Cerebellum (tissue), 4 donors: ENCODE measurements at places on chromosomes 6 and 20.
A peak's percentile ranks its signal among the peaks of the same experiment; 100 is the strongest.

DNA sequence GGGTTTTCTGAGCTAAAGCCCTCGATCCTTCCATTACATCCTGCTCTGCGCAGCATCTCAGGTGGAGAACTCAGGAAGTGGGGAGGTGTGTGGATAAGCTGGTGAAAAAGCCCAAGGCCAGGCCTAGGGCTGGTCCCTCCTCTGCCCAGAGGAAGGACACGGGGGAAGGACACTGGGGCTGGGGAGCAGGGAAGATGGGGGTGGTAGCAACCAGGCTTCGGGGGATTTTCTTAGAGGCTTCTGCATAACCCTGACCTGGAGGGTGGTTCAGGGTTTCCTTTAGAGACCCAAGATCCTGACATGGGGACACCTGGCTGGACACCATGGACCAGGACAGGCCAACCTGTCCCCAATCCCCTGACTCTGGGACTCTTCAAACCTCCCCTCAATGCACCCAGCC, 37.9 kb downstream of the SUN5 start:
- DNase-seq = no peak

GRCh38 chr6:20569000-20569610, 34.8 kb downstream of the CDKAL1 start:
- no peak for DNase-seq

DNA sequence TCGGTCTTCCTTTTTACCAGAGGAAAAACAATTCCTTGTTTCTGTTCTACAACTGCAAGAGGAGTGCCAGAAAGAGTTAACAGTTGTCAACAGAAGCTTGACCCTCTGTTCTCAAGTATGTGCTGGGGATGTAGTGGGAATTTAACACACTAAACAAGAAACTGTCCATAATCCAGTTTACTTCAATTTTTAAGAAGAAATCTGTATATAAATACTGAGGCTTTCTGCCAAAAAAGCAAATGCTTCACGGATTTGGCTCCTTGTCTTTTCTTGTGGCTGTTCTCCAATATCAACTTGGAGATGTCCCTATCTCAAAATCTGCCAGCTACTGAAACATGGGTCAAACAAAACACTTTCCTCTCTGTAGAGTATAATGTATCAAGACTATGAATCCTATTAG, 26.8 kb downstream of the REV3L start:
- no peak for DNase-seq

DNA sequence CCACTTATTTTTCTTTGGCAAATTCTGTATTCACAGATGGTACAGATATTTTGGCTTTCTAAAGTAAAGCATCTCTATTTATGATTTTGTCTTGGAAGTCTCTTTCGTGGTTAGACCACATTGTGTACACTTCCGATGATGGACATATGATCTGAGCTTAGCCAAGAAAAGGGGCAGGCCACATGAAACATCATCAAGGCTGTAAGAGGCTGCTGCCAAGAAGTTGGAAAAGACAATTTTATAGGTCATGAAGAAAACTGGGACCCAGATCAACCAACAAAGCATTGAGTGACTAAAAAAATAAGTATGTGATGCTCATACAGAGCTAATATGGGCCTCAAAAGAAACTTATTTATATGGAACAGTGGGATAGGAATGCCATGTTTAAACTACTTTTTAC, 266.4 kb downstream of the HAO1 start:
- DNase-seq = no peak

- DNase-seq = peak; percentile 86
These were observed 121.2 kb upstream of the LAMP5 start for GRCh38 chr20:9392892-9393857.

DNA sequence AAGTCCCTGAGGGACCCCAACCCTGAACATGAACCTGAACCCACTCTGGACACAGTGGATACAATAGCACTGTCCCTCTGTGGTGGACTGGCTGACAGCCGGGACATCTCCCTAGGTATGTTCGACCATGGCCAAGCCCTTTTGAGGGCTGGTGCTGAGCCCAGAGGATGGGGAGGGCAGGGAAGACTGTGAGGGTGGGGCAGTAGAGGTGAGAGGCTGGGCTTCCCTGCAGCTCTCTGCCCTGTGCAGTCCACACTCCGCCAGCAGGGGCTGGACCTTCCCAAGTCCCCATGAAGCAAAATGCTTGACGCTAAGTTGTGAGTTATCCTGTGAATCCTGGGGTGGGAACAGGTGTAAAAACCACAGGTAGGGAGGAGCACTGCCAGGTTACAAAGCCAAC, 11.5 kb downstream of the LPIN3 start:
- DNase-seq = peak; percentile 58

- DNase-seq = no peak
These were observed 15.2 kb downstream of the CDH22 start for GRCh38 chr20:46293084-46293483.

DNA sequence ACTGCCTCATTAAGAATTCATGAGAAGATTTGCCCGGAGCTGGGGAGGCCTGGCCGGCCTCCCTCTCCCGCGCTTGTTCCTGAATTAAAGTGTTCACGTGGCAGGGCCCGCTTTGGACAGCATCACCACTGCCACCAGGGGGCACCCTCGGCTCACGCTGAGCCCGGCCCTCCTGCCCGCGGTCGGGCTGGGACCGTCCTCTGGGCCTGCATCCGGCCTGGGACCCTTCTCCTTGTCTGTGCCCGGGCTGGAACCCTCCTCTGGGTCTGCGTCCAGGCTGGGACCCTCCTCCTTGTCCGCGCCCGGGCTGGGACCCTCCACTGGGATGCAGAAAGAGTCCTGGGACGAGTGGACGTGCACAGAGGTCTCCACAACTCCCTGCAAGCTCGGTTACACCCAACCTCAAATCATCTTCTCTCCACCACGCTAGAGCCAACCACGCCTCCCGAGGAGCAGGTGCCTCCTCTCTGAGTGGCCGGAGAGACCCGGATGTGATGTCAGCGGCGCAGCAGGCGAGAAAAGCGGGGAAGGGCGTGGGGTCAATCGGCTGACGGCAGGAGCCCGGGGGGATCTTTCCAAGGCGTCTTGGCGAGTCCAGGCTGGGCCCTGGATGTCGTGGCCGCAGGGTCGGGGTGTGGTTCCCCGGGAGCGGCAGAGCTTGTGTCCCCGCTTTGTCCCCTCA, 50.9 kb upstream of the DACT2 start:
- DNase-seq = peak; percentile 14

GRCh38 chr6:143115728-143116127, 55.0 kb downstream of the AIG1 start:
- no peak for DNase-seq

DNA sequence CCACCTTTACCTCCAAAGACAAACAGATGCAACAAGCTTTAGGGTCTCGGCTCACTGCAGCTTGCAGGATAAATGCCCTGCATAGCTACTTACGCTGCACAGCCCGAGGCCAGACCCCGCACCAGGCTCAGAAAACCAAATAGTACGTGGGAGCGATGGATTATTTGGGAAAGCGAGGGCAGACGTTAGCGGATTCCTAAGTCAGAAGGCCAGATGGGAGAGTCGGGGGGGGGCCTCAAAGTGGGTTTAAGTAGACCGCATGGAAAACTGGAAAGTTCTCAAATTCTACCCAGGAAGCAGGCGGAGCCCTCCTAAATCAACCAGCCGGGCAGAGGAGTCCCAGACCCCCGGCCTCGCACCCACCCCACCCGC, 382 bp downstream of the SFT2D1 start:
- no peak for DNase-seq

DNA sequence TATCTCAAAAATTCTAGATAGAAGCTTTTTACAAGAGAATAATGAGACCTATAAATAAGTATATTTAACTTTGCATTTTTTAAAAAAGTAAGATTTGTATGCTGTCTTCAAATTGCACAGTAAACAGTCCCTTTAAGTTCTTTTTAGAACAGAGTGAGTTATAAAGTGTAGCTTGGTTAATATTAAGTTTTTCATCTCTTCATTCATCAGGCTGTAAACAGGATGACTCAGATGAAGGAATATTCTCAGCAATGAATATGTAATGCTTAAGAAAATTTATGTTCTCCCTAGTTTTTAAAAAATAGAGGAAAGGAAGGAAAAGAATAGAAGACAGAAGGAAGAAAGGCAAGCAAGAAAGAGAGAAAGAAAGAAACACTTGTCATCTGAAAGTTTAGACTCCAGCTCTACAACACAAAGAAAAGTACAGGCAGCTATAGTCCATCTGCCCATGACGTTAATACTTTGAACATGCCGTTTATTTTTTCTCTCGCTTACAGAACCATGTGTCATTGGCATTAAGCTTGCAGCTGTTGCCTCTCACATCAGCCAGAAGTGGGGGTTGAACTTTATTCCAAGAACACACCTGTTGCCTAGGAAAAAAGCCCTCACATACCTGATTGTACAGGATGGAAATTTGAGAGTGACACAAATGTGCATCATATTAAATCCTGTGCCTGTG, 36.1 kb downstream of the CAP2 start:
- DNase-seq = no peak
